ENCODE measurements at places on chromosomes 11 and 22. TPM values are rescaled to one million over a fixed set of nuclear protein-coding genes. Genes with fewer than 3 reads are reported as not detected.

Gene OR10A2
- not detected for total RNA-seq

Gene QSER1
- 12.3 TPM for total RNA-seq

Gene SMIM35
- not detected for total RNA-seq

Gene CSNK2A3
- total RNA-seq = 1.7 TPM

Gene PTPRCAP
- 0.34 TPM for total RNA-seq

Gene RASGRP2
- 2.0 TPM for total RNA-seq

Gene UBXN1
- total RNA-seq = 117 TPM

Gene ILK
- total RNA-seq = 114 TPM

Gene LDHAL6A
- not detected for total RNA-seq

Gene NEAT1
- total RNA-seq = 204 TPM

Gene TOLLIP
- 53.9 TPM for total RNA-seq

Gene MMP12
- 0.08 TPM for total RNA-seq

Gene APOL5
- total RNA-seq = not detected

Gene ZNF74
- 7.7 TPM for total RNA-seq

Gene IFITM10
- total RNA-seq = 1.4 TPM

Gene SCGB1C1
- not detected for total RNA-seq

Gene IL18
- 98.7 TPM for total RNA-seq

Gene KREMEN1
- 4.7 TPM for total RNA-seq

Gene C11orf42
- not detected for total RNA-seq

Gene MAJIN
- not detected for total RNA-seq

Gene CYB5R2
- 4.4 TPM for total RNA-seq

Gene PRSS23
- 385 TPM for total RNA-seq

Gene USH1C
- total RNA-seq = 1.0 TPM

Gene PARVB
- total RNA-seq = 40.8 TPM

Gene DNAJB13
- total RNA-seq = 0.57 TPM

Gene IRAG1
- total RNA-seq = 0.03 TPM

Gene OR51E1
- not detected for total RNA-seq

Gene OVOL1
- 0.12 TPM for total RNA-seq

Gene OR51B4
- not detected for total RNA-seq

Gene MS4A4A
- total RNA-seq = not detected

Gene SERHL2
- 0.28 TPM for total RNA-seq

Gene LRP4
- total RNA-seq = 7.3 TPM

Gene LRRC56
- total RNA-seq = 1.0 TPM

Gene THY1
- 13.4 TPM for total RNA-seq

Gene SLC7A4
- total RNA-seq = not detected

Gene DCHS1
- 0.07 TPM for total RNA-seq

Gene BCO2
- total RNA-seq = 0.96 TPM

Gene PRG3
- total RNA-seq = not detected

Gene SLC1A2
- 0.08 TPM for total RNA-seq

Gene DDB1
- 167 TPM for total RNA-seq

Gene MUS81
- 32.8 TPM for total RNA-seq

Gene KRTAP5-1
- total RNA-seq = not detected

Gene NAALAD2
- total RNA-seq = not detected

Gene SYCE3
- 0.22 TPM for total RNA-seq

Gene KRTAP5-11
- total RNA-seq = not detected

Gene CDC42EP2
- 19.2 TPM for total RNA-seq

Gene RIMBP3C
- not detected for total RNA-seq

Gene SAA4
- total RNA-seq = not detected

Gene SCN2B
- total RNA-seq = not detected

Gene SOX6
- 0.02 TPM for total RNA-seq
